ENCODE measurements at places on chromosomes 12 and 14.
A peak's percentile ranks its signal among the peaks of the same experiment; 100 is the strongest.

DNA sequence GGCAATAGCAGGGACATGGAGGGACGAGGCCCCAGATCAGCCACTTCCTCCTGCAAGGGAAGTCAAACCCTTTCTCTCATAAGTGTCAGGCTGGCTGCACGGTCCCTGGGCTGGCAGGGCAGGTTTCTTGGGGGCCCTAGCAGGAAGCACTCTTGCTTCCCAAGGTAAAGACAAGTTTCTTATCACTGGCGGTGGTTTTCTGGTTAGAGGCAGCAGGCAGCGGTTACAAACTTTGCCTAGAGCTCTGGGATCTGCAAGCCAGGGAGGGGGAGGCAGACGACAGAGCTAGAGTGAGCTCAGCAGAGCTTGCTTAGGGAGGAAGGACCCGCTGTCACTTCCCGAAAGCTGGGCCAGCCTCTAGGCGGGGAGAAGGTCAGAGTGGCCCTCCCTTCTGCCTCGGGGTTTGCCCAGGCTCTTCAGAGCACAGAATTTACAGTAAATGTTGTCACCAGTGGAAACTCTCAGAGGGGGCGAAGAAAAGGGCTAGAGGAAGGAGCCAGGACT, 20.4 kb downstream of the BATF start:
- no peak for DNase-seq

GRCh38 chr14:69149461-69150244, 3.3 kb downstream of the DCAF5 start:
- DNase-seq: no peak

GRCh38 chr14:21525962-21526671, at the start of gene SALL2:
Gene SALL2, minus strand, starts transcription at chr14:21526346. Its CDS starts 219 bp downstream, at chr14:21526127.
- peak; percentile 96 for DNase-seq

- no peak for DNase-seq
Measured at GRCh38 chr14:75449696-75450095, 21.9 kb downstream of the JDP2 start.

DNA sequence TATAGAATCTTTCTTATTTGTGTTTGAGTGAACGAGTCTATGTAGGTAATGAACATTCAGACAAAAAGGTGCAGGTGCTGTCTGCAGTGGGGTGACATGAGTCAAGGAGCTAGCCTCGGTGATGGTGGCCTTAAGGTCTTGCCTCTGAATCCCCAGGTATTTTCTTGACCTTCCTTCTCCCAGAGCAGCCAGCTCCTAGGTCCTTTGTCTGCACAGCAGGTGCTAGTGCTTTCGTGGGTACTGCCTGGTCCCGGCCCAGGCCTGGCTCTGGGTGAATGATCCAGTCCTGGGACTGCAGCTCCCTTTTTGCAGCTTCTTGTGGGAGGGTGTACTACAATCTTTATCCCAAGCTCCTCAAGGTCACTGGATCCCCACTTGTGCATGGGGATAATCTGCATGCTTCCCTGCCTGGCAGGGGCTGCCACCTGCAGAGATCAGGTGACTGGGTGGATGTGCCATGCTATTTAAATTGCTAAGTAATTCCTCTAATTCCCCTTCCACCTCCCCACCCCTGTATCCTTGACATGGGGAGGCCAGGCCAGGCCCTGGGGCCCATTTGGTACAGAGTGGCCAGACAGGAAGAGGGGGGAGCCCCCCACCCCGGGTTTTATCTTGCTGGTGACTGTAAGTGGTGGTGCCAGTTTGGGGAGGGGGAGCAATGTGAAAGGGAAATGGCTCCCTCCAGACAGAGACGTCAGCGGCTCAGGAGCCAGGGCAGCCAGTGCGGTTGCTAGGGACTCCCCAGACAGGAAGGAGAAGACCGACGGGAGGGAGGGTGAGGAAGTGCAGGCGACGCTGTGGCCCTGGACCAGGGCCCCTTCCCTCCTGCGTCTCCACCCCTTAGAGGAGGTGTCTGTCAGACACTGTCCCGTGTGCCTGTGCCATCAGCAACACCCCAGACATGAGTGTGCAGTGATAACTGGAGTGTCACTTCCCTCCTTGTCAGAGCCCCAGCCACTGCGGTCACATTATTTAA, 6.7 kb downstream of the VASH1 start:
- no peak for DNase-seq
